ENCODE measurements at places on chromosomes 7 and 10.
A peak's percentile ranks its signal among the peaks of the same experiment; 100 is the strongest.

DNA sequence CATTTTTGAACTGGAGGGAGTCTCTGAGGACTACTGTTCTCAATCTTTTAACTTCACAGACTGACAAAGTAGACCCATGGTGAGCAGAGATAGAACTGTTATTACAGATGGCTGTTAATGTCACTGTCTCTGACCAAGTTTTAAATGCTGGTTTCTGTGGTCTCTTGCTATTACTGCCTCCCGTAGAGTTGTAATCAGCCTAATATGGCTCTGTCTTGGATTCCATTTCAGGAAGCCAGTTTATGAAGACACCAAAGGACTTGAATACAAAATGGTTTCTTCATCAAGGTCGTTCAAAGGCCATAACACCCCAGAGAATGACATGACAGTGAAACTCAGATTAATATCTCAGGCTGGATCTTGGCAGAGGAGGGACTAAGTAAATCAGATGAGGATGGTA lies 3.9 kb downstream of the SFRP4 start:
- no peak overlapping the region for H3K27ac ChIP-seq
- no peak for DNase-seq
- no peak overlapping the region for H3K4me3 ChIP-seq
- peaks cover 12% of the 10 kb centered on the region for H3K4me1 ChIP-seq

GRCh38 chr7:67484244-67484751 lies 487.7 kb downstream of the TYW1 start:
- no peak overlapping the region for H3K27ac ChIP-seq
- no peaks in the 10 kb centered on the region for H3K36me3 ChIP-seq
- H3K4me1 ChIP-seq = peaks cover 2% of the 10 kb centered on the region
- peak overlapping the region; percentile 41 for H3K4me3 ChIP-seq
- H3K27me3 ChIP-seq = peaks cover 26% of the 10 kb centered on the region

GRCh38 chr7:158452331-158452730 lies 135.3 kb downstream of the PTPRN2 start:
- peaks cover 3% of the 10 kb centered on the region for H3K36me3 ChIP-seq
- DNase-seq = no peak
- no peak overlapping the region for H3K4me3 ChIP-seq
- no peaks in the 10 kb centered on the region for H3K4me1 ChIP-seq
- no peak overlapping the region for H3K27ac ChIP-seq

GRCh38 chr7:133753513-133753912 lies 373.6 kb upstream of the LRGUK start:
- no peaks in the 10 kb centered on the region for H3K36me3 ChIP-seq
- peaks cover 2% of the 10 kb centered on the region for H3K4me1 ChIP-seq
- H3K27me3 ChIP-seq = no peaks in the 10 kb centered on the region
- H3K27ac ChIP-seq = no peak overlapping the region
- no peak overlapping the region for H3K4me3 ChIP-seq

DNA sequence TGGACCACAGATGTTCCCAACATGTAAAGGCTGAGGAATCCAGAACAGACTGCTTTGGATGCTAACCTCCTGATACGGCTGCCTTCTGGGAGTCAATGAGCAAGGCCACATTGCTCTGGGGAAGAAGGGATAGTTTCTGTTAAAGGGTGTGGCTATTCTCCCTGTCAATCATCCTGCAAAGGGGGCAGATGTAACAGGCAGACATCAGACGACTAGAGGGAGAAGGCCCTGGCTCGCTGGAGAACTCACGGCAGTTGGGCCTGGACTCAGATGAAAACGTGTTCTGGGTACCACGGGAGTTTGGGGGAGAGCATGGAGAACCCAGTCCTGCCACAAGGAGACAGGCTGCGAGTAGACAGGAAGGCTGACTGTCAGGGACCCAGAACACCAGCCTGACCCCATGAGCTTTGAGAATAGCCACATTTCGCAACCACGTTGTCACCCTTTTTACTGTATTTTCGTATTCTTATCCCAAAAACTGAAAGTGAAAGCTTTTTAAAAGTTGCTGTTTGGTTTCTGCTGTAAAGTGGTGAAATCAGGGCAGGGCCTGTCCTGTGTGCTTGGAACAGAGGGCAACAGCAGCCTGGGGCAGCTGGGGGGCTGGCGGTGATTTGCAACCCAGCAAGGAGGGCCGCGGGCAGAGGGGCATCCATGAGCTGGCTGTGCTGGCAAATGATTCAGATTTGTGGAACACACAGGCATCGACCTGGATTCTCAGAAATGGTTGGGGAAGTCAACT lies 95.3 kb downstream of the MYOF start:
- peak; percentile 78 for DNase-seq
- peak overlapping the region; percentile 46 for H3K27ac ChIP-seq
- H3K36me3 ChIP-seq = peaks cover 83% of the 10 kb centered on the region

DNA sequence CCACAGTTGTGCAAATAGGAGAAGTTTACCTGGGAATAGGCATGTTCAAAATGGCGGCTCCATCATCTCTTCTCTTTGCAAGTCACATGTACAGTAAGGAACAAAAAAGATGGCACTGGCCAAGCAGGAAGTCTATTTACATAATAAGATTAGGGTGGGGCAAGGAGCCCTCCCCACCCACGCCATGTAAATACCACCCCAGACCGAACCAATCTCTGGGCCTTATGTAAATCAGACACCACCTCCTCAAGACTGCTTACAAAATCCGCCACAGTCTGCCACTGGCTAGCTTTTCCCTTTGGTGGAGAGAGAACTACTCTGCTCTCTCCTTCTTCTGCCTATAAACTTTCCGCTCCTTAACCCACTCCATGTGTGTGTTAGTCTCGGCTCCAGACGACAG lies 1496.3 kb downstream of the REEP3 start:
- DNase-seq = no peak
- H3K27me3 ChIP-seq = no peaks in the 10 kb centered on the region
- no peaks in the 10 kb centered on the region for H3K36me3 ChIP-seq
- no peak overlapping the region for H3K4me3 ChIP-seq

GRCh38 chr7:32470871-32471270 lies 19.3 kb downstream of the LSM5 start:
- H3K27ac ChIP-seq = no peak overlapping the region
- H3K4me3 ChIP-seq = no peak overlapping the region
- no peaks in the 10 kb centered on the region for H3K4me1 ChIP-seq

- DNase-seq = no peak
- no peak overlapping the region for H3K4me3 ChIP-seq
Observed at GRCh38 chr10:84317174-84317573, 11.2 kb upstream of the CCSER2 start.

DNA sequence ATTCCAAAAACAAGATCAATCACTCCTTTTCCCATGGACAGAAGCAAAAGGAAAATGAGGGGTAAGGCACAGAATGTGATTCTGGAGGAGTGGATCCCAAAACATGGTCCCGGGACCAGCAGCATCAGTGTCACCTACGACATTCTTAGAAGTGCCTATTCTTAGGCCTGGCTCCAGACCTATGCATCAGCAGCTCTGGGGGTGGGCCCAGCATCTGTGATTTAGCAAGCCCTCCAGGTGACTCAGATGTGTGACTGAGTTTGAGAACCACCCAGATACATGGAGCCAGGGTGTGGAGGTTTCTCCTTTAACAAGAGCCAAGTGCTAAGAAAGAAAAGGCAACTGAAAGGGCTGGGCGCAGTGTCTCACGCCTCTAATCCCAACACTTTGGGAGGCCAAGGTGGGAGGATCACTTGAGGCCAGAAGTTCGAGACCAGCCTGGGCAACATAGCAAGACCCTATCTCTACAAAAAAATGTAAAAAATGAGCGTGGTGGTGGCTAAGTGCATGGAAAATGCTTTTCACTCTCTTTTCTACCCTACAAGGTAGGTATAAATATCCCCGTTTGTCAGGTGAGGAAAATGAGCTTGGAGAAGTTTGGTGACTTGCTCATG lies 17.1 kb upstream of the ARPC1A start:
- no peaks in the 10 kb centered on the region for H3K4me1 ChIP-seq
- H3K4me3 ChIP-seq = no peak overlapping the region
- H3K36me3 ChIP-seq = no peaks in the 10 kb centered on the region
- DNase-seq = no peak

- H3K27me3 ChIP-seq = no peaks in the 10 kb centered on the region
- H3K27ac ChIP-seq = peak overlapping the region; percentile 52
- H3K4me1 ChIP-seq = no peaks in the 10 kb centered on the region
- H3K36me3 ChIP-seq = peaks cover 99% of the 10 kb centered on the region
- no peak overlapping the region for H3K4me3 ChIP-seq
Observed at GRCh38 chr7:80748363-80749042, 110.1 kb downstream of the CD36 start.

DNA sequence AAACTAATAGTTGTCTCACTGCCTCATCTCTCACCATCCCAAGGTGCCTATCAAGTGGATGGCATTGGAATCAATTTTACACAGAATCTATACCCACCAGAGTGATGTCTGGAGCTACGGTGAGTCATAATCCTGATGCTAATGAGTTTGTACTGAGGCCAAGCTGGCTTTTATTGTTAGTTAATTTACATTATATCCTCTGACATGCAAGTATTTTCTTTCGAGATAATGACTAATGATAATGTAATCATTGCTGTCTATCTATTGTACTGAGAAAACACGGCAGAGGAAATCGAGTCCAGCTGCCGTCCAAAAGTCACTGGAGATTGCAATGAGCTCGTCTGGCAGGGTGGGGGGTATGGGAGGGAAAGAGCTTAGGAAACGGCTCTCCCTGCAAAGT lies 172.4 kb upstream of the LANCL2 start:
- peak; percentile 66 for DNase-seq
- no peak overlapping the region for H3K4me3 ChIP-seq
- H3K27ac ChIP-seq = no peak overlapping the region
- H3K27me3 ChIP-seq = no peaks in the 10 kb centered on the region

GRCh38 chr10:130227883-130228282 lies 91.7 kb downstream of the GLRX3 start:
- no peak overlapping the region for H3K27ac ChIP-seq
- no peaks in the 10 kb centered on the region for H3K36me3 ChIP-seq
- DNase-seq = no peak
- no peak overlapping the region for H3K4me3 ChIP-seq

DNA sequence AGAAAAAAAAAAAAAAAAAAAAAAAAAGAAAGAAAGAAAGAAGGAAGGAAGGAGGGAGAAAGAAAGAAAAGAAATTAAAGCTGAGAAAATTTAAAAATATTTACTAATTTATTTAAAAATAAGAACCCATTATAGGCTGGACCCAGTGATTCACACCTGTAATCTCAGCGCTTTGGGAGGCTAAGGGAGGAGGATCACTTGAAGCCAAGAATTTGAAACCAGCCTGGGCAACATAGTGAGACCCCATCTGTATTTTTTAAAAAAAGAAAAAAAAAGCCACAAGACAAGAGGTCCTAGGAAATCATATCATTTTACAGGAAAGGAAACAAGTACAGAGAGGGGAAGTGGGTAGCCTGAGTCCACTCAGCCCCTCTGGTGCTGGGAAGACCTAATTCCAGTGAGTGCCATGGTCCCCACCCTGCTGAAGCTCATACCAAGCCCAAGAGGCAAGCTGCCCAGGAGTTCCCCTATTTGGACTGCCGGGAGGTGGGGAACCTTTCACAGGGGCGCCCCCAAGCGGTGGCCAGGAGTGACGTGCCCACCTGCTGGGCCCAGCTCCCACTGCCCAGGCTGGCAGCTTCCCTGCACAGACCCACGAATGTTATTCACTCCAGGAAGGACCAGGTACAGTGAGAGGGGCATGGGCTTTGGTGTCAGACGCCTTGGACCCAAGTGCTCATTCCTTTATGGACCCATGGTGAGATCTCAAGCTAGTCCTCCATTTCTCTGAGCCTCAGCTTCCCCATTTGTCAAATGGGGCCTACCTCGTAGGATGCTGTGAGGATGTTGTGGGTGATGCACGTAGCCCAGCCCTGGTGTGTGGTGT lies 133.6 kb downstream of the ZMIZ1 start:
- no peaks in the 10 kb centered on the region for H3K27me3 ChIP-seq
- H3K36me3 ChIP-seq = peaks cover 78% of the 10 kb centered on the region
- H3K4me3 ChIP-seq = no peak overlapping the region
- H3K27ac ChIP-seq = no peak overlapping the region
- peaks cover 26% of the 10 kb centered on the region for H3K4me1 ChIP-seq

DNA sequence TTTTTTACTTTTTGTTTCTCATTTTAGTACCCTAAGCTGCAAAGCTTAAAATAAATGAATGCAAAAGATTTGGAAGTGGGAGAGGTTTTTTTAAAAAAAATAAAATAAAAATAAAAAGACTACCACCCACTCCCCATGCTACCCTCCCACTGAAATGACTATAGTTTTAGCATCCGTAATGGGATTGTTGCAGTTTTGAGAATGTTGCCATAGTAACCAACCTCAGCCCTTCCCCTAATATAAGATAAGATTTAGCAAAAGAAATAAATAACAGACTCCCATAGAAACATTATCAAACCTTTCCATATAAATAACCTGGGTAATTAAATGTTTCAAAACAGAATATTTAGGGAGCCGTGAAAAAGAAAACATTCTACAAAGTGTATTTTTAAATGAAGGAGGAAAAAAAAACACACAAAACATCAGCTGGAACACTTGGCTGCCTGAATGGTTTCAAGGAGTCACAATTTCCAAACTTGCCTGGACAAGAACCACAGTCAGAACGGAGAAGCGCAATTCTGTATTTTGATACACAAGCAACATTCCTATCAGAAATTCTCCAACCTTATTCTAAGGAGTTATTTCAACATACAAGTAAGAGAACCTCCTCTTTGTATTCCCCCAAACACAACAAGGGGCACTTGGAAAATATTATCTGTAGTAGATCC lies 57.4 kb downstream of the DGKI start:
- no peak overlapping the region for H3K27ac ChIP-seq
- H3K36me3 ChIP-seq = no peaks in the 10 kb centered on the region
- H3K27me3 ChIP-seq = no peaks in the 10 kb centered on the region
- DNase-seq = no peak
- no peak overlapping the region for H3K4me3 ChIP-seq
- H3K4me1 ChIP-seq = no peaks in the 10 kb centered on the region

GRCh38 chr7:108073305-108074070 lies 56.7 kb downstream of the LAMB4 start:
- no peak overlapping the region for H3K27ac ChIP-seq
- no peak overlapping the region for H3K4me3 ChIP-seq
- no peaks in the 10 kb centered on the region for H3K27me3 ChIP-seq
- peaks cover 5% of the 10 kb centered on the region for H3K4me1 ChIP-seq

- H3K27ac ChIP-seq = no peak overlapping the region
- H3K27me3 ChIP-seq = no peaks in the 10 kb centered on the region
- no peaks in the 10 kb centered on the region for H3K4me1 ChIP-seq
- no peak overlapping the region for H3K4me3 ChIP-seq
- H3K36me3 ChIP-seq = no peaks in the 10 kb centered on the region
Observed at GRCh38 chr7:12490107-12490688, 80.3 kb upstream of the SCIN start.

- peaks cover 45% of the 10 kb centered on the region for H3K36me3 ChIP-seq
- H3K27me3 ChIP-seq = no peaks in the 10 kb centered on the region
- no peak overlapping the region for H3K4me3 ChIP-seq
- DNase-seq = no peak
- H3K4me1 ChIP-seq = peaks cover 2% of the 10 kb centered on the region
- no peak overlapping the region for H3K27ac ChIP-seq
Observed at GRCh38 chr7:140051820-140052219, 10.9 kb downstream of the PARP12 start.

GRCh38 chr7:38795593-38795992 lies 113.4 kb downstream of the VPS41 start:
- no peaks in the 10 kb centered on the region for H3K27me3 ChIP-seq
- H3K4me3 ChIP-seq = no peak overlapping the region
- peaks cover 6% of the 10 kb centered on the region for H3K36me3 ChIP-seq
- no peak overlapping the region for H3K27ac ChIP-seq
- no peaks in the 10 kb centered on the region for H3K4me1 ChIP-seq

GRCh38 chr7:76108540-76109233 lies 60.8 kb downstream of the MDH2 start:
- peak; percentile 75 for DNase-seq
- H3K4me1 ChIP-seq = peaks cover 6% of the 10 kb centered on the region
- H3K27ac ChIP-seq = peak overlapping the region; percentile 71
- H3K4me3 ChIP-seq = no peak overlapping the region
